Foreskin keratinocyte (primary cell): ENCODE measurements at places on chromosomes 3 and 15. TPM values are rescaled to one million over a fixed set of nuclear protein-coding genes. Genes with fewer than 3 reads are reported as not detected.

ZNF860 gene
- 1.4 and 1.5 TPM in 2 replicates for polyA plus RNA-seq

MAPKBP1 gene
- 12.6 and 15.3 TPM in 2 replicates for polyA plus RNA-seq

CCDC9B gene
- 21.3 and 25.0 TPM in 2 replicates for polyA plus RNA-seq

TPM1 gene
- 116 and 124 TPM in 2 replicates for polyA plus RNA-seq

MAGEL2 gene
- not detected in 2 replicates for polyA plus RNA-seq

ATP8B4 gene
- not detected in 2 replicates for polyA plus RNA-seq

PP2D1 gene
- not detected in 2 replicates for polyA plus RNA-seq

MCTP2 gene
- polyA plus RNA-seq: 2.7 TPM in 2 replicates

PLSCR5 gene
- not detected in 2 replicates for polyA plus RNA-seq

CD200 gene
- polyA plus RNA-seq: 0.03 and 0.12 TPM in 2 replicates

ABHD6 gene
- polyA plus RNA-seq: 3.9 and 6.3 TPM in 2 replicates

POPDC2 gene
- 0.39 and 0.40 TPM in 2 replicates for polyA plus RNA-seq

CD200R1 gene
- 0.01 TPM in 1 of 2 replicates, not detected in the other for polyA plus RNA-seq

CRYGS gene
- polyA plus RNA-seq: 1.2 and 1.5 TPM in 2 replicates

SEC22A gene
- 16.8 and 17.2 TPM in 2 replicates for polyA plus RNA-seq

SAMMSON gene
- not detected in 2 replicates for polyA plus RNA-seq

PPP1R14D gene
- polyA plus RNA-seq: not detected in 2 replicates

LIPC gene
- not detected in 2 replicates for polyA plus RNA-seq

MCF2L2 gene
- 0.08 and 0.19 TPM in 2 replicates for polyA plus RNA-seq

NAA80 gene
- 15.0 and 16.8 TPM in 2 replicates for polyA plus RNA-seq

EPHB3 gene
- polyA plus RNA-seq: 4.3 and 6.5 TPM in 2 replicates

SRGAP3 gene
- polyA plus RNA-seq: 4.4 and 5.0 TPM in 2 replicates

IL17RD gene
- 0.39 and 0.56 TPM in 2 replicates for polyA plus RNA-seq

CLRN1 gene
- not detected in 2 replicates for polyA plus RNA-seq

TLR9 gene
- not detected in 2 replicates for polyA plus RNA-seq

BNC1 gene
- 44.4 and 45.4 TPM in 2 replicates for polyA plus RNA-seq

PLSCR2 gene
- not detected in 2 replicates for polyA plus RNA-seq

SPESP1 gene
- polyA plus RNA-seq: 4.1 and 5.5 TPM in 2 replicates

TMEM207 gene
- polyA plus RNA-seq: not detected in 2 replicates

PKM gene
- 2,518 and 2,832 TPM in 2 replicates for polyA plus RNA-seq

CIB2 gene
- polyA plus RNA-seq: 18.8 and 25.2 TPM in 2 replicates

CACNA2D3 gene
- polyA plus RNA-seq: 0.04 and 0.62 TPM in 2 replicates

GOLGA6B gene
- polyA plus RNA-seq: not detected in 2 replicates

SLC6A20 gene
- 0.19 TPM in 1 of 2 replicates, not detected in the other for polyA plus RNA-seq
